ENCODE measurements at places on chromosomes 12 and 14.

DNA sequence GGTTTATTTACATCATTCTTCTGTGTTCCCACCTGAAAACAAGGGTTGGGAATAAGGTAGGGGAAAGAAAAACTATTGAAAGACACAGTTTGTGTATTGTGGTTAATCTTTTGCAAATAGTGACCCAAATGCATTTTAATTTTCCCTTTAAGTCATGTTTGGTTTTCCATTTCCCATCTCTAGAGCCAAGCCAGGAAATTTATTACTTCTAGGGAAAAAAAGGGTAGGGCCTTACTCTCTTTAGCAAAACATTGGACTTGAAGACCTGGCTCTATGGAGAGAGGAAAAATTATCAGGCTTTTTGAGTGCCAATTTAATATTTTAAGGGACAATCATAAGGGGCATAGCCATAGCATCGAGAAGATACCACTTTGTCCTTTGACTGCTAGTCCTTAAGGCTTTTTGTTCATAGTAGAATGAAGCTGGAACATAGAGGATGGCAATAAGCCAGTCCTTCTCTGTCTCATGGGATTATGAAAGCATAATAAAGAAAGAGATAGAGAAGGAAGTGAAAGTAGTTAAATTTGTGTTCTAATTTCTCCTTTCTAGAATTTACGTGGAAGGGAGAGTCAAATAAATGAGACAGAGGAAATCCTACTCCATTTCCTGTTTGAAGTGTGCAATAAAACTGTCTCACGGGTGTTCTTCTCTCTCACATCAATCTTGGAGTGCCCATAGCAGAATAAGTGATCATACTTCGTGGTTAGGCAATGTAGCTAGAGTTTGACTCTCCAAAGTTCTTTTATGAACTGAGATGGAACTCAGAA is 50.9 kb upstream of the PPFIA2 start:
- DNase-seq, result no peak

DNA sequence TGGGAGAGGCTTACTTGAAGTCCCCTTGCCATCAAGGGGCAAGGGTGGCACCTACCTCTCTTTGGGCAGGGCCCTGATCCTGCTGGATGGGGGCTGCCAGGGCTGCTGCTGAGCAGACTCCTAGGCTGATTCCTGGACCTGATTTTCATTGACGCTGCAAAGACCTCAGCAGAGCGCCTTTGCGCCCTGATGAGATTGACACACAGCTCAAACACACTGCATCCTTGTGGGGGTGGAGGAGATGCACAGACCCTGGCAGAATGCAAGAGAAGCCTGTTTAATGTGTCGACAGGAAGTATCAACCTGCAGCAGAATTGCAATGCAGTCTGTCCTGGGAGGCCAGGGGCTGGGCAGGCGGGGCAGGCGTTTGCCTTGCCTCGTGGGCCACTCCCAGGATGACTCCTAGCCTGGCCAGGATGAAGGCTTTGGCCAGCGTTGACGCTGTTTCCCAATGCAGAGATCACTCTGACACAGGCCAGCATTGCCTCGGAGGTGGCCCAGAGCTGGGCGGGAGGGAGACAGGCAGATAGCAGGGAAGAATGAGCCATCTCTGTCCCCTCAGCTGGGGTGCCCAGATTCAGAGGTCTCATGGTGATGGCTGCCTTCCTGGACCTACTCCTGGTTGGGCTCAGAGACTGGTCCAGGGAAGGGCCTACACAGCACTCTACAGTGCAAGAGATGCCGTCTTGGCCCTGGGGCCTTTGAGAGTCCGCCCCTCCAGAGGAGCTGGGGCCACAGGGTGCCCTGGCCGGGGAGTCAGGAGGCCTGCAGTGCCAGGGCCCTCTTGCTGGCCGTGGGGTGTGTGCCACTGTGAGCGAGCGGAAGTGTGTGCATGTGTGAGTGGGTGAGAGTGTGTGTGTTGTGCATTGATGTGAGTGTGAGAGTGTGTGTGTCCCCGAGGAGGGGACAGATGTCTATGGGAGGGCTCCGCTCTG is 108.3 kb downstream of the KIF26A start:
- DNase-seq, result no peak

GRCh38 chr12:110286623-110287022 is 5.6 kb downstream of the ATP2A2 start:
- no peak for DNase-seq

DNA sequence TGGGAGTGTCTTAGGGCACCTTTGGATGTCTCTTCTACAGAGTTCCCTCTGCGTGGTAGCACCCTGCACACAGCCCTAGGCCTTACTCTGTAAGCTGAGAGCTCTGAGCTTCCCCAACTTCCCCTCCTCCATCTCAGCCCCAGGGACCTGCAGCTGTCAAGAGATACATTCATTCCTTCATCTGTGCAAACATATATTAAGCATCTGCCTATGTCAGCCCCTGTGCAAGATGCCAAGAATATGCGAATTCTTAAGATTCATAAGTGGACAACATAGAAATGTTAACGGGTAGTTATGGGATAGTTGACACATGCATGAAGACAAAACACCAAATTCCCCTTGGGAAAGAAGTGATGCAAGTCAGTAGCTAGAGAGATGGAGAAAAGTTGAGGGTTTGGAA is 190.8 kb downstream of the SLC41A2 start:
- DNase-seq, result no peak

- no peak for DNase-seq
Observed at GRCh38 chr12:123269395-123269892, 2.2 kb downstream of the CDK2AP1 start.

DNA sequence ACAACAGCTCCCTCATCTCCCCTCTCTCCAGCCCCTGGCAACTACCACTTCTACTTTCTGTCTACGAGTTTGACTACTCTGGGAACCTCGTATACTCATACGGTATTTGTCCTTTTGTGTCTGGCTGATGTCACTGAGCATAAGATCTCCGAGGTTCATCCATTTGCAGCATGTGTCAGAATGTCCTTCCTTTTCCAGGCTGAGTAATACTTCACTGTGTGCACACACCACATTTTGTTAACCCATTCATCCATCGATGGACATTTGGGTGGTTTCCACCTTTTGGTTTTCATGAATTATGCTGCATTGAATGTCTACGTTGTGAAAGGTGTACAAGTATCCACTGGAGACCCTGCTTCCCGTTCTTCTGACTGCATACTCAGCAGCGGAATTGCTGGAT is 24.1 kb upstream of the DLK1 start:
- DNase-seq, result no peak

DNA sequence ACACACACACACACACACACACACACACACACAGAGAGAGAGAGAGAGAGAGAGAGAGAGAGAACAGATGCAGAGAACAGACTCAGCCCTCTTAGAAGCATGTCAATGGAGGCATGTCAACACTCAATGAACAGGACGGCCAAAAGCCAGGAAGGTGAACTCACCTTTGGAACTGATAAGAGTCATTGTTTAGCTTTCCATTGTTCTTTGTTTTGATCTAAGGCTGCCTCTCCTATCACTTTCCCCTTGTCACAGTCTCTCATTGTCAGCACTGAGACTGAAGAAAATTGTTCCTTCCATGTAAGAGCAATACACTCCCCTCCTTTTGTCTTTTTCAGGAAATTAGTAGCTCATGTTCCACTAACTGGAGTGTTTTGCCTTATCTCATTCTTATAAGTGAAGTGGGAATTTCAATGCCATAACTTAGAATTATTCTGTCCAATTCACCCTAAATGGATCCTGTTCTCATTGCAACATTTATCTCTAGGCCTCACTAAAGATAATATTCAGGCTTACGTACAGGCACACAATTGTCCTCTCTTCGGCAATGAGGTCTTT is 218.0 kb downstream of the DUSP6 start:
- DNase-seq, result no peak

- DNase-seq, result no peak
Observed at GRCh38 chr12:100845095-100845494, 50.5 kb downstream of the ANO4 start.

- DNase-seq, result no peak
Observed at GRCh38 chr12:74535536-74535935, 2.1 kb upstream of the ATXN7L3B start.

DNA sequence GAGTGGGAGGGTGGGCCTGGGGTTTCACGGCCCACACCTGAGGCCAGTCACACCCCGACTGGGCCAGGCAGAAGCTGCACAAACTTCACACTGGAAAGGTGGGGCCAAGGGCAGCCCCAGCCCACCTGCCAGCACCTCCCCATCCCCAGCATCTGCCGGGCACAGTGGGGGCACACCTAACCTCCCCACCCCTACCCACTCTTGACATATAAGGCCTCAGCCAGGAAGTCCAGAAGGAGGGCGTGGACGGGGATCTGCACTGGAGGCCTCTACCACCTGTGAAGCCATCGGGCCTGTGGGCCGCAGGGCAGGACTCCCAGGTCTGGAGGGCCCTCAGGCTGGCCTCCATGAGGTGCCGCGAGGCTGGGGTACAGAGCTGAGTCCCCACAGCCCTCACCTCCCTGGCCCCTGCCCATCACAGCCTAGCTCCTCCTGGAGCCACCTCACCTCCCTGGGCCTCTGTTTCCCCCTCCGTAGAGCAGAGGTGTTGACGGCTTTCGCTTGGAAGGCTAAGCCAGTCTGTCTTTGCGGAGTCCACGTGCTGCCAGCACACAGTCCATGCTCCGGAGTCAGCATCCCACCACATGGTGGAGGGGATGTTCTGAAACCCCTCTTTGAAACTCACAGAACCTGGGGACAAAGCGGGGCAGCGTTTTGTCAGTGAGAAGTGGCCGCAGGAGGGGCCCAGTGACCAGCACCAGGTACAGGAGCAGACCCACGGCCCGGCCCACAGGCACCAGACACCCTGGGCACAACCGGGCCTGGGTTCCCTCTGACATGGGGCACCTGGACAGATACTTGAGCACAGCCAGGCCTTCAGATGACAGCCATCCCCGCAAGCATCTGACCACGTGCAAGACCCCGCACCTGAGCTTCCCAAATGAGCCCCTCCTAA is 38.2 kb upstream of the INF2 start:
- DNase-seq, result no peak

- DNase-seq, result no peak
Observed at GRCh38 chr12:66087365-66087943, 43.1 kb downstream of the LLPH start.

DNA sequence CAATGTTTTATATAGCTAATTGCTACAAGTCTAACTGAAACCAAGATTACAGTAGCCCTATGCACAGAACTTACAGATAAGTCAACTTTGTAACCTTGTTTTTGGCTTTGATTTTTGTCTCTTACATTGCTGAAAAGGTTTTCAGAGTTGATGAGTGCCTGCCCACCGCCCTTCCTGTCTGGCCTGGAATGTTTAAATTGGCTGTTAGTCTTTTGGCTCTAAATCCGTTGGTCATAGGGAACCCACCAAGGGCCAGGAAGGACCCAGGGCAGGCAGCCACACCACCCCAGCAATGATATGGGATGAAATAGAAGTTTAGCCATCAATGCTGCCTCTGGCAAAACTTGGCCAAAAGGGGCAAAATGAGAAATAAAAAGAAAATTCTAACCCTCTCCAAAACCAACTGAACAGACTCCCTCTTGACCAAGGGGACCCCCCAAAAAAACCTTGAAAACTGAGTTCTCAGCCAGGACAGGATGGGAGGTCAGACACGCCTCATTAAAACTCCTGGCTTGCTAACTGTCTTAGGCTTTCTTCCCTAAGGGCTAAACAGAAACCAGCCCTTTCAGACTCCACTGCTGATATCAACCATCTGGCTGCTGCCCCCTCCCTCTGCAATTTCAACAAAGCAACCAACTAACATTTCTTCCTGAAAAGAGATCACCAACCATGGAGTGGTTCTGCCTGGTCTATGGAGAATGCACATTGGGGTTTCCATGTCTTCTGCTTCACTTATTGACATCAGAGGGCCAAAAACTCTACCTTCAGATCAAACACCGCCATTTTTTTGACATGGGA is 242.1 kb upstream of the NOS1 start:
- no peak for DNase-seq

GRCh38 chr12:105072888-105073488 is 11.3 kb downstream of the ALDH1L2 start:
- no peak for DNase-seq

- DNase-seq, result no peak
Observed at GRCh38 chr12:64450711-64451486, 1.0 kb upstream of the TBK1 start.

- DNase-seq, result no peak
Observed at GRCh38 chr12:52946797-52947547, 1.9 kb upstream of the KRT18 start.

DNA sequence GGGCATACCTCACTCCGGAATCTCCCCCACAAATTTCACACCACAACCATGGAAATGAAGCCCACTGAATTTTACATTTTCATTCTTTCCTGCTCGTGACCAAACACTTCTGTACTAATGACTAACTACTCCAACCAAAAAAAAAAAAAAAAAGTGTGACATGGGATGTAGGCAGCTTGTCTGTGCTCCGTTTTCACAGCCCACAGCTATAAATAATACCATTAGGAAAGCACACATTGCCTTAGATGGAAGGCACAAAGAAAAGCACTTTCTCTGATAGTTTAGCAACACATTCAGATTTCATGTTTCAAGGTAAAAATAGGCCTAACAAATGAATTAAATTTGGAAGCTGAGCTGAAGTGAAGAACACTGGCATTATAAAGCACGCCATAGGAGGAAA is 42.5 kb downstream of the DUSP6 start:
- no peak for DNase-seq

DNA sequence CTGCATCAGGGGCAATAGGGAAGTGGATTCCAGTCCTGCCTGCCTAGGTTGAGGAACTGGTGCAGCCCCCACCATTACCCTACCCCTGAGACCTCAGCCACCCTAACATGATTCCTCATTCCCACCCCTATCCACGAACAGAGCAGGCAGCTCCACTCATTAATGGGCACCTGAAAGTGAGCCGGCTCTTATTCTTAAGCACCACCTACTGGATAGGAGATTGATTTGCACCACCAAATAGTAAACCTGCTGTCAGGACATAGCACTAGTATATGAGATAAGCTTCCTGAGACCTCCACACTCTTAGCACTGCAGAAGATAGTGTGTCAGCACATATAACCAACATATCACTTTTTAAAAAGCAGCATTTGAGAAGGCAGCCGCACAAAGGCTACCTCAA is 573.2 kb downstream of the SOX5 start:
- DNase-seq, result no peak

- no peak for DNase-seq
Observed at GRCh38 chr12:108772891-108773797, 41.8 kb upstream of the CORO1C start.

DNA sequence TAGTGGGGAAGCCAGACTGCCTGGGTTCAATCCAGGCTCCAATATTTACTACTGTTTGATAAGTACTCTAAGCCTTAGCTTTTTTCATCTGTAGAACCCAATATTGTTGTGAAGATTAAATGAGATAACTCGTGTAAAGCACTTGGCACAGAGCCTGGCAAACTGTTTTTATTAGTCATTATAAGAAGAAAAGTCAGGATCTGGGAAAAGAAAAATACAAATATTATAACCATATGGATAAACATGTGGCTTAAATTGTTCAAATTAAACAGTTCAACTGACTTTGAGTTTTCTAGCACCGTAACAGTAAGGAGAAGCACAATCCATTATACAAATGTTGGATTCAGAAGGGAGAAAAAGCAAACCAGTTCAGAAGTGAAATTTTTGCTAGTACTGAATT is 22.0 kb upstream of the CDK17 start:
- no peak for DNase-seq

DNA sequence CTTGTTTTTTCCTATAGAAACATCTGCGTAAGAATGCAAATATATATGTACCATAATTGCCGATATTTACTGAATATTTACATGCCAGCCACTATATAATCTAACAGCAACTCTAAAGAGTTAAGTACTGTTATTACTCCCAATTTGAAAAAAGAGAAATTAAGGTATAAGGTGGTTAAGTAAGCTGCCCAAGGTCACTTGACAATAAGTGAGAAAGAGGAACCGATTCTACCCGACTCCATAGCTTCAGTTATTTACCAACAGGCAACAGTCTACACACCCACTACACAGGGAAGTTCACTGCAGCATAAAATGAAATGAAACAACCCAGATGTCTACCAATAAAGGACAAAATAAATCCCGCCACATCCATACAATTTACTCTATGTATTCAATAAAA is 1.1 kb downstream of the MIS18BP1 start:
- no peak for DNase-seq
